ENCODE measurements at places on chromosomes 6 and 20. TPM values are rescaled to one million over a fixed set of nuclear protein-coding genes. Genes with fewer than 3 reads are reported as not detected.

Gene MUC22
- not detected for total RNA-seq

Gene LGSN
- total RNA-seq = not detected

Gene FOXS1
- total RNA-seq = not detected

Gene ZSCAN23
- 18.2 TPM for total RNA-seq

Gene SLC44A4
- not detected for total RNA-seq

Gene ENPP5
- 1.2 TPM for total RNA-seq

Gene RAD21L1
- not detected for total RNA-seq

Gene SF3B5
- 98.0 TPM for total RNA-seq

Gene BEND6
- 1.2 TPM for total RNA-seq

Gene FILIP1
- total RNA-seq = 0.69 TPM

Gene AARS2
- total RNA-seq = 41.7 TPM

Gene TRIM27
- 65.2 TPM for total RNA-seq

Gene C6orf47
- 28.8 TPM for total RNA-seq

Gene GMEB2
- total RNA-seq = 12.8 TPM

Gene NMBR
- total RNA-seq = not detected

Gene GNRH2
- 1.2 TPM for total RNA-seq

Gene EYA4
- not detected for total RNA-seq

Gene MLIP
- 0.44 TPM for total RNA-seq

Gene MOG
- not detected for total RNA-seq

Gene GABRR1
- total RNA-seq = not detected

Gene SUMO4
- total RNA-seq = 1.3 TPM

Gene PTCHD4
- total RNA-seq = 3.6 TPM

Gene MAFB
- 4.6 TPM for total RNA-seq

Gene OCSTAMP
- not detected for total RNA-seq

Gene GLP1R
- not detected for total RNA-seq

Gene BPIFB6
- not detected for total RNA-seq

Gene SH3BGRL2
- total RNA-seq = 47.2 TPM

Gene GDAP1L1
- 111 TPM for total RNA-seq

Gene HCRTR2
- not detected for total RNA-seq

Gene LZTS3
- total RNA-seq = 56.8 TPM

Gene RIPPLY2
- total RNA-seq = 4.9 TPM

Gene CFAP61
- total RNA-seq = 5.0 TPM

Gene MUC21
- not detected for total RNA-seq

Gene GPX6
- total RNA-seq = not detected

Gene ACAT2
- 228 TPM for total RNA-seq

Gene LRRC73
- total RNA-seq = 1.2 TPM

Gene SMLR1
- not detected for total RNA-seq

Gene MAP3K7
- total RNA-seq = 39.4 TPM

Gene COX4I2
- total RNA-seq = not detected

Gene LY6G6F
- total RNA-seq = not detected

Gene PNPLA1
- total RNA-seq = not detected

Gene GPLD1
- total RNA-seq = 2.0 TPM

Gene FOXC1
- 3.3 TPM for total RNA-seq

Gene KIF6
- 1.1 TPM for total RNA-seq

Gene IL20RA
- not detected for total RNA-seq

Gene FRMD1
- not detected for total RNA-seq
